GM12864 (cell line): ENCODE measurements at places on chromosomes 12 and 14.

DNA sequence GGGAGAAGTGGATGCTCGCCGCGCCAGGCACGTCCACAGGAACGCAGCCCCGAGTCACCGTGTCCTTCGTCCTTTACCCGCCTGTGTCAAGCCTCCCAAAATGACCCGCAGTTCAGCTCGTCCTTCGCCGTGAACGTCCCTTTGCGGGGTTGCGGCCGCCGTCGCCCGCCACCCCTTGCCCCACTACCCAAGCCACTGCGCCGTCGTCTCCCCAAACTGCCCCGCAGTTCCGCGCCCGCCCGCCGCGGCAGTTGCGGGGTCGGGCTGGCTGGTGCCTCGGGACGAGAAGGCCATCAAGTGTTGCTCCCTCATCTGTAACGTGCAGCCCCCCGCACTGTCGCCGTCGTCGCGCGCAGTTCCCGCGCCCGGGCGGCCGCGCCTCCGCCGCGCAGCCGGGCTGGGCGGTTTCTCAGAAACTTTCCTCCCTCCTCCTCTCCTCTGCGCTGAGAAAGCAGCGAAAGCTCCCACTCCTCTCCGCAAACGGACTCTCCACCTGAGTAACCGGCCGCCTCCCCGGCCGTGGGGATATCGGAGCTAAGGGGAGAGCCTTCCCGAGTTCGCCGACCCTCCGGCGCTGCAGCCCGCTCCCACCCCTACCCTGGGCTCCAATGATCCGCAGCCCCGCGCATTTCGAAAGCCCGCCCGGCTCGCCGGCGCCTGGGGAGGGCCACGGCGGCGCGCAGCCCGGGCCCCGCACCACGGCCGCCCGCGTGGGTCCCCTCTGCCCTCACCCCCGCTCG lies 6.7 kb downstream of the CDKN1B start:
- no peak for DNase-seq

GRCh38 chr14:77141214-77142004 lies at the start of gene ZDHHC22:
Gene ZDHHC22, minus strand, starts transcription at chr14:77141791. Its CDS starts 2,053 bp downstream, at chr14:77139738.
- DNase-seq: no peak

GRCh38 chr14:21923820-21924219 lies 250.2 kb upstream of the OR4E1 start:
- DNase-seq: no peak

- no peak for DNase-seq
Observed at GRCh38 chr12:52125476-52125900, 46.0 kb downstream of the SMIM41 start.

DNA sequence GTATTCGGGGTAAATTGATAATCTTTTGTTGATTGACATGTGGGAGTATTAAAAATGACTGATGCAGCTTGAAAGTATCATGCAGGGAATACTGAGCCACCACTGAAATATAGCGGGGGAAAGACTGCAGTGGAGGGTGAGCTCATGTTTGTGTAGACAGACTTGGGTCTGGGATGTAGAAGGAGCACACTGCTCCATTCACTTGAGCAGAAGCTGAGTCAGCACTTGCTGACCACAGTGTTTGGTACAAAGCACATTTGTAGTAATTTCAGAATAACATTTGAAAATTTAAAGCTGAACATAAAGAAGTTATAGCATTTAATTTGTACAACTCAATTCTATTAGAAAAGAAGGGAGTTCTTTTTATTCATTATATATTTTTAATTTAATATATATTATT lies 304.3 kb upstream of the PRICKLE1 start:
- no peak for DNase-seq

DNA sequence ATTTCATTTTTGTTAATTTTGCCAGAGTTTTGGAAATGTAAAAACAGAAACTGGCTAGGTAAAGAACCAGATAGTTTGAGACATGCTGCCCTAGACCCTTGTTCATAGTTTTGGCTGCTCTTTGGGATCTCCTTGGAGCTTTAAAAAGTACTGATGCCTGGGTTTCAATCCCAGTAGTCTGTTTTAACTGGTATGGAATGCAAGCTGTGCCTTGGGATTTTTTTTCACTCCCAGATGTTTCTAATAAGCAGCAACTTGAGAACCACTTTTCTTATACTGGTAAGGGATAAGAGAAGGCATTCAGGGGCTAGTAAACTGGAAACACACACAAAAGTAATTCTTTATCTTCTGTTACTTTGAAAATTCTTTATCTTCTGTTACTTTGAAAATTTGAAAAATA lies 18.8 kb downstream of the SLC35F4 start:
- DNase-seq: no peak

DNA sequence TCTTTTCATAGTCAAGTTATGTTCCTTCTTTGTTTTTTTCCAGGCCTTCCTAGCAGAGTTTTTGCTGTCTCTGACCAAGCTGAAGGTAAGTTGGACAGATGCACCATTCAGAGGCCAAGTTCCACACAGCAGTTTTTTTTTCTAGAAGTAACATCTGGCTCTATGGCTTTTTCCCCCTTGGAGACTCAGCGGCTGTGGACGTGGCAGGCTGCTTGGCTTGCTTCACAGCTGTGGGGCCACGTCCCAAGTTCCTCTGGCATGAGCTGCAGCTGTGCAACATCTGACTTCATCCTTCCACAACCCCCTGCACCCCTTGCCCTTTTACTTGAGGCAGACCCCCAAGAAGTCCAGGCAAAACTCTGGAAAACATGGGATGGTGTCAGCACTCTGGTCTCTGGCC lies 24.2 kb upstream of the RHOJ start:
- DNase-seq: no peak

GRCh38 chr12:100539202-100539601 lies 34.3 kb upstream of the GAS2L3 start:
- no peak for DNase-seq

DNA sequence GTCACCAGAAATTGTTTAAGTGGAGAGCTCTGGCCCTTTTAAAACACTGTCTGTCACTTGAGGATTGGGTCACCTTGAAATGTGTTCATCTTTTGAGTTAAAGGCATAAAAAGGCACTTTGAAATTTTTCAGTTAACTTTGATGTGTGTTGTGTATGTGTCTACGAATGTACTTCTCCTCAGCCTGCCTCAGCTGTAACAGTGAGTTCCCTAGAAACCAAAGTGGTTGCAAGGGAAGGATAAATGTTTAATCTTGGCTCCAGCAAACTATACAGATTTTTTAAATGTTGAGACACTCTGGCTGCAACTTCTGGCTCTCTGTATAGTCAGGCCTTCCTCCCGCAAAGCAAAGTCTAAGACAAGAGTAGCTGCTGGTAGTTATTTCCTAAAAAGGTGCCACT lies 8.3 kb downstream of the DERA start:
- DNase-seq: no peak

GRCh38 chr14:56119201-56119981 lies 1.2 kb downstream of the PELI2 start:
- no peak for DNase-seq

GRCh38 chr12:57833672-57834071 lies 12.9 kb downstream of the CTDSP2 start:
- no peak for DNase-seq

DNA sequence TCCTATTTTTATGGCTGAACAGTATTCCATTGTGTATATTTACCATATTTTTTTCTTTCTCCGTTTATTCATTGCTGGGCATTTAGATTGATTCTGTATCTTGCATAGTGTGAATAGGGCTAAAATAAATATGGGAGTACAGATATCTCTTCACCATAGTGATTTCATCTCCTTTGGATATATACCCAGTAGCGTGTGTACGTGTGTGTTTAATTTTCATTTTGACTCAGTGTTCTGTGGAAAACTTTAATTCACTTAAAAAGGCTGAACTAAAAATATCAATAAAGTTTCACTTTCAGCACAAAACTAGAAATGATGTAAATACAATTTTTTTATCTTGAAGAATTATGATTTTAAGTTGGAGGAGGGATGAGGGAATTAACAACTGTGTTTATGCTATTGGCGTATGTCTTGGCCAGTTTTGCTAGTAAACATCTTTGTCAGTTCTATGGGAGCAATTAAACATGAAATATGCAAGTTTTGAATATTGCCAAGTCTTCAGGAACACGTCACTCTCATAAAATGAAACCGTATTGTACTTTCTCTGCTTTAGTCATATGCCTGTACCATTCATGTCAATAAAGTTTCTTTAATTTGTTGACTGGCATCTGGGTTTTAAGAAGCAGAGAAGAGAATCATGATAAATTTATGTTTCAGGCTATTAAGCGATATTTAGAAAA lies 99.8 kb downstream of the PTGER2 start:
- DNase-seq: no peak

DNA sequence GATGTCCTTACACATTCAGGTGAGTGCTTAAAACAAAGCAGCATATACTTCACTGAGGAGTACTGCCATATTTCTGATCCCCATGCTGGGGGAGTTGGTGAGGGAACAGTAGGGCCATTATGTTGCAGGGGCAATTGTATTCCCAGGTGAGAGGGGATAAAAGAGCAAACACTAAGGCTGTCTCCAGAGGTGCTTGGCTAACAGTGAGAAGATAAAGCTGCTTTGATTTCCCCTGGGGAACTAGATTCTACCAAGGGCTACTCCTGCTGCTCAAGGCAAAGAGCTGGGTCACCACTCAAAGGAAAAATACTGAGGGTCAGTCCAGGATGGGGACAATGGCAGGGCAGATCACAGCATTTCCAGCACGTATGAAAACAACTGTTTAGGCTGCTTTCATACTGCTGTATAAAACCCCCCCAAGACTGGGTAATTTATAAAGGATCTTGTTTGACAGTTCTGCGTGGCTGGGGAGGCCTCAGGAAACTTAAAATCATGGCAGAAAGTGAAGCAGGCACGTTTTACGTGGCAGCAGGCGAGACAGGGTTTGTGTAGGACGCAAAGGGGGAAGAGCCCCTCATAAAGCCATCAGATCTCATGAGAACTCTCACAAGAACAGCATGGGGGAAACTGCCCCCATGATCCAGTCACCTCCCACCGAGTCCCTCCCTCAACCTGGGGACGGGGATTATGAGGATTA lies 47.8 kb upstream of the OR5AU1 start:
- DNase-seq: no peak

DNA sequence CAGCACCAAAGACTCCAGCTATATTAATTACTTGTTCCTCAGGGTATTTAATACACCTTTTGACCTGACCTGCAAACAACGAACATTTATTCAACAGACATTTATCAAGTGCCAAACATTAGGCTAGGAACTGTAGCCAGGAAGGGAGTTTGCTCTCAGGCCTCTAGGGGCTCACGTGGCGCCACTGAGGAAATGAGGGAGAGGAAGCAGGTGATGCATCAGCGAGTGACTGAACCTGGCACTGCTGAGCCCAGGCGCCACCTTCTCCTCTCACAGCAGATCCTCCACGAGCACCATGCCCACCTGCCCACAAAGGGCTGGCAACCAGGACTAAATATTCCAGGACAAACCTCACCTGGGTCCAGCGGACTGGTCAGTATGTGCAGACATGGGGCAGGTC lies 50.2 kb downstream of the SETD3 start:
- no peak for DNase-seq

DNA sequence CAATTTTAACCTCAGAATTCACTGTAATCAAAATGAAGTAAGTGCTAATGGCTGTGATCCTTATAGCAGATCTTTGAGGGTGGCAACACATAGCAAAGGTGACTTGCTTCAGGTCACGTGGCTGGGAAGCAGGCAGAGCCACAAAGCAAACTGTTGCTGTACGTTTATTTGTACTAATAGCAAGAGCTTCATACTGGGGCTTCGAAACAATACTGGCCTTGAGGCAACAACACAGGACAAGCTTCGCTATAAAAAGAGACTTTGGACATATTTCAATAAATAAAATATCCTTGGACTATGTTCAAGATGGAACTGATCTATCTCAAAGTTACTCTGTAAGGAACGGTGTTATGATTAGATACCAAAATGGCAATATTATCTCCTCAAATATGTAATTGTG lies 44.6 kb downstream of the MSRB3 start:
- no peak for DNase-seq

GRCh38 chr14:53927171-53927570 lies 29.5 kb downstream of the BMP4 start:
- DNase-seq: no peak

DNA sequence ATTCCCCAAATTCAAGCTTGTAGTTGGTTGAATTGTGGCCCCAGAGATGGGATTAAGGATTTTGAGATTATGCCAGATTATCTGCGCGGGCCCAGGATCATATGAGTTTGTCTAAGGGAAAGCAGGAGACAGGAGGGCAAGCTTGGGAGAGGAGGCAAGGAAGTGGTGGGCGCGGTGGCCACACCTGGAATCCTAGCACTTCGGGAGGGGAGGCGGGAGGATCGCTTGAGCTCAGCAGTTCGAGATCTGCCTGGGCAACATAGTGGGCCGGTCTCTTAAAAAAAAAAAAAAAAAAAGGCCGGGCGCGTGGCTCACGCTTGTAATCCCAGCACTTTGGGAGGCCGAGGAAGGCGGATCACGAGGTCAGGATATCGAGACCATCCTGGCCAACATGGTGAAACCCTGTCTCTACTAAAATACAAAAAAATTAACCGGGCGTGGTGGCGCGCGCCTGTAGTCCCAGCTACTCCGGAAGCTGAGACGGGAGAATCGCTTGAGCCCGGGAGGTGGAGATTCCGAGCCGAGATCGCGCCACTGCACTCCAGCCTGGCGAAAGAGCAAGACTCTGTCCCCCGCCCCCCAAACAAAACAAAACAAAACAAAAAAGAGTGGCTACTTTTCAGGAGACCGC lies 881 bp upstream of the PUS1 start:
- no peak for DNase-seq

DNA sequence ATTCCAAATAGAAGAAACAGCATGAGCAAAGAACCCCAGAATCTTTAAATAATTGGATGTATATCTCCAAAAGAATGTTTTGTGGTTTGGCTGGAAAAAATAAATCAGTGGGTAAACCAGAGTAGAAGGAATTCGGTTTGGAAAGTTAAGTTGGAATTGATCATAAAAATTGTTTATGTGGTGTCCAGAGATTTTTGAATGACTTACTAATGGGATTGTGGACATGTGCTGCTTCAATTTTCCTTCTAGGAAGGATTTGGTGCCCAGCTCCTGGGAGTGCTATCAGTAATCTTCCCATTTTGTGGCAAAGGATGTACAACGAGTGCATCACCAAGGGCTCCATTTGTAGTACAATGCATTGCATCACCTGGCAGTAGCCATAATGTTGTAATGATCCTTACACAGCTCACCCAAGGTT lies 224.8 kb downstream of the SLC16A7 start:
- no peak for DNase-seq

DNA sequence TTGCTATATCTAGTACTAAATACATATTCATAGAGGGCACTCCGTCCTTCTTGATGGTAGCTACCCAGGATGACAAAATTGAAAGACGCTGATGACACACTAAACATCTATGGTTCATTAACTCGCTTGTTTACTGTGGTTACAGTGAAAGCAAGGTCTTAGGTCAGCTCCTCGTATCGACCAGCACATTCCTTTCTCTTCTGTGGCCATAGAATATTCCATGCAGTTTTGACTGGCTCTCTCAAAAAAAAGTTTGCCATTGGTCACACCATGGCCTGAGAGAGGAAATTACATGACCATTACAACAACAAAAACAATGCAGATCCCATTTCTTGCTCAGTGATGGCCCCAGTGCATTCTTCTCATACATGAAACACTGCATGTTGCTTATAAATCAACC lies 411.4 kb upstream of the SOX5 start:
- DNase-seq: no peak

- no peak for DNase-seq
Observed at GRCh38 chr12:131448254-131448795, 262.6 kb upstream of the SFSWAP start.
